ENCODE measurements at places on chromosomes 4 and X. TPM values are rescaled to one million over a fixed set of nuclear protein-coding genes. Genes with fewer than 3 reads are reported as not detected.

- DNase-seq = no peak
These were observed 109.5 kb downstream of the CDKL5 start for GRCh38 chrX:18534949-18535348.

DNA sequence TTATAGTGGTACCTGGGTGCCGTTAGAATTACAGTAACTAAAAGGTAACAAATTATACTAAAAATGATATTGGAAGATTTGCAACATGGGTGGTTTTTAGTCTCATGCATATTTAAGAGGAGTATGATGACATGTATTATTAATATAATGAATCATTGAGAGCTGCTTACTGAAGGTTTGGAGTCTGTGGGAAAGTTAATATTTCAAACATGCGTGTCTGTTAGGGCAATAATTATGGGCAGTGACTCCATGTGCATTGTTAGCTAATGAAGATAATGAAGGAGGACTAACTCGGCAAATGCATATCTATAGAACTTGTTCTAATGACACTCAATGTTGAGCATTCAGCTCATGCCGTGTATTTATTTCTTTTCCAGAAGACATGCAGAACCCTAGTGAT, 47.1 kb downstream of the MTHFD2L start:
- no peak for DNase-seq

GRCh38 chr4:88187766-88188165, 29.3 kb upstream of the ABCG2 start:
- peak; percentile 35 for DNase-seq

- DNase-seq = peak; percentile 41
These were observed 11.6 kb upstream of the BMP2K start for GRCh38 chr4:78764498-78764961.

DNA sequence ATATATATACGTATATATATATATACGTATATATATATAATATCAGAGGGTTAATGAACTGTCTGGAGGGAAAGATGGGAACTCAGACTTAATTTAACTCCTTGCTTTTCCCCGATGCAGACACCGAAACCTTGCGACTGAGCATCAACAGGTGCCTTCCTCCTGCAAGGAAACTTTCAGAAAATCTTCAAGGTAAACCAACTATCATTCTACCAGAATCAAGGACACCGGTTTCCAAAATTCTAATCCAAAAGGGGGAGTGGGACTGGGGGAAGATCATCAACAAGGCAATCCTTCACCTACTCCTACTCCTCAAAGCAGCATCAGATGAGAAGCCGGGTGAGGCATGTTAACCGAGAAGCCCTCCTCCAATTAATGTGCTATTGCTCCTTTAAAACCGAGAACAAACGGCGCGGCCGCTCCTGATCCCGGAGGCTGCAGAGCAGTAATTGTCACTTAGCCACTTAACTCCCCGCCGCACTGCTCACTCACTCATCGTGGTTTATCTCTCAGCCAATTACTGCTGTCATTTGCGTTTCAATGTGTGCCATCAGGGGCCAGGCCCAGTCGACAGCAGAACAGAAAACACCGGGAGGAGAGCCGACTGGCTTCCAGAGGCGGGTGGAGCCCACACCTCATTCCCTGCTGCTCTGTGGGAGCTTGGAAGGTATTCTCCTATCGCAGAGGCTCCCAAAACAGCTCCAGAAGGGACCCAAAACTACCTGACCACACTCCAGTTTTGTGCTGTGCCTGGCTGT, 61.7 kb downstream of the MAML3 start:
- no peak for DNase-seq

DNA sequence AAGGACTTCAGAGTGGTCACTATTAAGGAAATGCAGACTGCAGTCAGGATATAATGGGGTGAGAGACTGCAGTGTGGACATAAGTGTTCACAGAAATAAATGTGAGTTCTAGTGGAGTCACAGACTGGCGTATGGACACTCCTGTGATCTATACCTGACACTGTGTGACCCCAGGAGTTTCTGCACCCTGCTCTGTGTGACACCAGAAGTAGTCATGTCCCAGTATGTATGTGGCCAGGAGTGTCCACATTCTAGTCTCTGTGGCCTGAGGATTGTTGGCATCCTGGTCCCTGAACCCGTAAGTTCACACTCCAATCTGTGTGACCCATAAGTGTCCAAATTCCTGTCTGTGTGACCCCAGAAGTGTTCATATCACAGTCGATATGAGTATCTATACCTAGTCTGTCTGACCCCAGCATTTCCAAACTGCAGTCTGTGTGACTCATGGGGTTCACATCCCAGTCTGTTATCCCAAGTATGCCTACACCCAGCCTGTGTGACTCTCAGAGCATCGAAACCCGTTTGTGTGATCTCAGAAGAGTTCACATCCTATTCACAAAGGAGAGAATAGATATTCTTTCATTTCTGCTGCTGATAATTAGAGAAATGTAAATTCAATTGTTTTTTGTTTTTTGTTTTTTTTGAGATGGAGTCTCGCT, 16.3 kb downstream of the WDR13 start:
- DNase-seq = no peak

DNA sequence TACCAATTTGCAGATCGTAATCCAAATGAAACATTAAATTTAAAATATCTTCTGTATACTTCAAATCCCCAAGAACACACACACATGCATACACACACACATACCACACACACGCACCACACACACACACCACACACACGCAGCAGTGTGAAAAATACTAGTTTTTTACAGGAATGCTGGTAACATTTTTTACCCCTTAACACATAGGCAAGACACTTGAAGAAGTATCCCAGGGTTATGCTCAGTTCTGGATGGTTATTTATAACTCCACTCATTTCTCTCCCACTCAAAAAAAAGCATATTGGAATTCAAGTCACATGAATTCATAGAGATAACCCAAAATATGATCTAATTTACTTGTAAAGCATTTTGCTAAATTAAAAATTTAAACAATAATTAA, 325.5 kb upstream of the SLC7A11 start:
- DNase-seq = no peak

DNA sequence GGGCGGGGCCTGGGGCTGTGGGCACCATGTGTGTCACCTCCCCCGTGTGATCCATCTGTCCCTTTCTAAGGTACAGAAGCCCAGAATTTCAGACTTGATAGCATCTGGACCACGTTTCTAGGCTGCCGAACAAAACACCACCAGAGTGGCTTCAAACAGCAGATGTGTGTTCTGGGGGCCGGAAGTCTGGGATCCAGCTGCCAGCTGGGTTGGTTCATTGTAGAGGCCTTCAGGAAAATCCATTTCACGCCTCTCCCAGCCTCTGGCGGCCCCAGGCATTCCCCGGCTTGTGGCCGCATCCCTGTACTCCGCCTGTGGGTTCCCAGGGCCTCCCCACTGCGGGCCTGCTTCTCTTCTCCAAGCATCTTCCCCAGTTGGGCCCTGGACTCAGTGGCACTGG, 39.6 kb upstream of the GPR78 start:
- DNase-seq = no peak

- no peak for DNase-seq
These were observed 396.0 kb downstream of the FAT4 start for GRCh38 chr4:125710766-125711165.

DNA sequence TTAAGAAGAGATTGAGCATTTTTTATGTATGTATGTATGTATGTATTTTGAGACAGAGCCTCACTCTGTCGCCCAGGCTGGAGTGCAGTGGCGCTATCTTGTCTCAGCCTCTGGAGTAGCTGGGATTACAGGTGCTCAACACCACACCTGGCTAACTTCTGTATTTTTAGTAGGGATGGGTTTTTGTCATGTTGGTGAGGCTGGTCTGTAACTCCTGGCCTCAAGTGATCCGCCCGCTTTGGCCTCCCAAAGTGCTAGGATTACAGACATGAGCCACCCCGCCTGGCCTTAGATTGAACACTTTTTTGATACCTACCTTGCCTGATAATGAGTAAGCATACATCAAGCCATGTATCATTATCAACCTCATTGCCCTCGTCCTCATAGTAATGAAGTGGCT, 2.7 kb downstream of the N4BP2 start:
- no peak for DNase-seq

DNA sequence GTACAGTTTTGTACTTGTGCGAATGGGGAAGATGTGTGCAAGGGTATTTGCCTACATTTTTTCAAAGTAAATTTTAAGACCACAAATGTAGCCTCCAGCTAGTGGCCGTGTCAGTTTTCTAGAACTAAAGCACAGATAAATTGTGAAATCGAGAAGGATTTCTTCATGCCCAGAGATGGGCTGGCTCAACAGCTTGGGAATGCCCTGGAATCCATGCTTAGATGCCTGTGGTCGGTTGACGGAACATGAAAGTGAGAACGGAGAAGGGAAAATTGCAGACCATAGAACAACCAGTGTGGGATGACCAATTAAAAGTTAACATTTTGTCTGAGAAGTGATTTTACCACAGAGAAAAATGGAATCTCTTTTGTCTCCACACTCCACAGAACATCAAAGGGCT, 73.2 kb upstream of the VCX2 start:
- DNase-seq = no peak

DNA sequence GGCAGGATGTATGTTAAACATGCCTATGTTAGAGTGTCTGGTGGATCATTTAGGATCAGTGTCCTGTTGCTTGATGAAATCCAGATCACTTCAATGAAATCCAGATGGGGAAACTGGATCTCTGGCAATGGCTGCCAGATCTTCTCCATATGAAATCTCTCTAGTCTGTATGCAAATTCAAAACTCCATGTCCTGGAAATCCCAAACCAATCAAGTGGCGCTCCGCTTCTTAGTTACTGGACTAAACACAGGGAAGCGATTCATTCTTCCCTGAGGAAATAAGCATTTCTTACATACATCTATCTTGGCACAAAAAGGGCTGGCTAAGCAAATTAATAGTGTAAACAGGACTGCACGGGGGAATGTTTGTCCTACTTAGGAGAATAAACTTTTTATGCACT, 94.9 kb downstream of the HDAC8 start:
- DNase-seq = peak; percentile 47

Gene C1QTNF7
- 1.7 TPM for total RNA-seq

Gene PHOX2B
- not detected for total RNA-seq

Gene IL2
- not detected for total RNA-seq

Gene PNMA6A
- 0.43 TPM for total RNA-seq

Measured in fibroblast of villous mesenchyme (primary cell).